ENCODE measurements at places on chromosomes 13 and 19.

GRCh38 chr13:80276371-80277289 lies 64.3 kb downstream of the SPRY2 start:
- no peak for DNase-seq

DNA sequence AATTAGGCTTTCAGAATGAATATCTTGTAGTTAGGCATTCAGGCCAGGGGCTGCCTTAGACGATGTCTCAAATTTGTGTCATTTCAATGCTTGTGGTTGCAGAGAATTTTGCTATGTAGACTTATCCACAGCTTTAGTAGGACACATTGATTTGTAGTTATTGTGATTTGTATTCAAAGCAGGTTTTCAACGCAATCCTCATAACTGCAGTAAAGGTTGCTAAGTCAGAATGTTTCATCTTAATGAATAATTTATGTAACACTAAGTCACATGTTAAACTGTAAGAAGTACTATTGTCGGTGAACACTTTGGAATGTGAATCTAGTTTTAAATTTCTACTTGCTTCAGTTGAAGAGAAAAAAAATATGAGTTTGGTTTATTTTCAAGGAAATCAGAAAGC lies 1117.2 kb upstream of the SPRY2 start:
- DNase-seq: no peak

DNA sequence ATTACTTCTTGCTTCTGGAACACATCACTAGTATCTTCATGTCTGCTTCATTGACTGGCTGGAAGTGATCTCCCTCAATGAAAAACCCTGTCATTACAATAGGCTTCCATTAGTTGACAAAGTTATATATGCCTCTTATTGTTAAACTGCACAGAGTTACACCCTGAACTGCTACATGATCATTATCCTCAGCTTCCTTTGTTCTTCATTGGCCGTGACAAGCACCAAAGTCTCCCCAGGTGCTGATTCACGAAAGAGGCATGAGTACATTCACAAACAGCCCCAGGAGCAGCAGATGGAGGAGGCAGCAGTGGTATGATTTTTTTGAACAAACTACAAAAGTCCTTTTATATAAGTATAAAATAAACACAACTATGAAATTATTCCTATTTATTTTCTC lies 51.4 kb downstream of the VWA8 start:
- no peak for DNase-seq

- no peak for DNase-seq
These were observed 20.1 kb upstream of the ESD start for GRCh38 chr13:46817095-46817494.

DNA sequence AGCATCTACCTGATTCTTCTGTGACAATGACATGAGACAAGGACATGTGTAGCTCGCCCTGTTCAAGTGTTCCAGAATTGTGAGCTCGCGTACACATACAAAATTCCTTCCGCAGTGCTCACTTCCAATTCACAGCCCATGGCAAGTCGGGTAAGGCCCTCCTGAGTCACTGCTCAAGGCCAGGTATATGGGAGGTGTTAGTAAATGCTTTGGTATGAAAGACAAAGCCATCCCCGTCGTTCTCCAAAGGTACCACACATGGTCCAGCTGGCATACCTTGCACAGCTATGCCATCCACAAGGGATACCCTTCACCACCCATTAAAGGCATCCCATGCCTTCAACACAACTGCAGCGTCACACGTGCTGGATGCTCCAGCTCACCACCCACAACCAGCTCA lies 4.4 kb upstream of the ELL start:
- DNase-seq: no peak

DNA sequence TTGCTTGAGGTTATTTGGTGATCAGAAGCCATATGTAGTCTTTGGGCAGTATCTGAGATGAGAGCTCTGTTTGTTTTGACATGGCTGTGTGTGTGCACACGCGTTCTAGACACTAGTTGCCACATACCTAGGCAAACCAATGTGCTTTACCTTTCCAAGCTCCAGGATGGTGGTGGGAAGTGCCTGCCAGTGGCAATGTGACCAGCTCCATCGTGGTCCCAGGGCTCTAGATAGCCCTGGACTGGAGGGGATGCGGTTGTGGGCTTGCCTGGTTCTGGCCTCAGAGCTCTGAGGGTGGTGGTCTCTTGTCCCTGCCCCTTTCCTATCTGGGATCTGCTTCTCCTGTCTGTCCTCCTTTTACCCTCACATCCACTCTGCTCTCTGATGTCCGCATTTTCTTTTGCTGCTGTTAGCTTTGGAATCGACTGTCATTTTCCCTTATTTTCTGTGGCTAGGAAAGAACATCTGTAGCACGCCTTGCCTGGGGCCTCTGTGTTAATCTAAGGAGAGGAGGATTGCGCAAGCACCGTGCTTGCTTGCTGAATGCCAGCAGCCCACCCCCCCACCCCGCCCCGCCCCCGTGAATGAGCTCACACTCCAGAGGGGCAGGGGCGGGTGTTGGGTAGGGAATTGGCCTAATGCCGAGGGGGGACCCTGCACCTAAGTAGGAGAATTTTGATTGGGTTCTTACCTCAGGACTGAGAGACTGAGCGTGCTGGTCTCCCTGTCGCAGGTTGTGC lies 89.5 kb downstream of the ARHGEF7 start:
- DNase-seq: no peak

DNA sequence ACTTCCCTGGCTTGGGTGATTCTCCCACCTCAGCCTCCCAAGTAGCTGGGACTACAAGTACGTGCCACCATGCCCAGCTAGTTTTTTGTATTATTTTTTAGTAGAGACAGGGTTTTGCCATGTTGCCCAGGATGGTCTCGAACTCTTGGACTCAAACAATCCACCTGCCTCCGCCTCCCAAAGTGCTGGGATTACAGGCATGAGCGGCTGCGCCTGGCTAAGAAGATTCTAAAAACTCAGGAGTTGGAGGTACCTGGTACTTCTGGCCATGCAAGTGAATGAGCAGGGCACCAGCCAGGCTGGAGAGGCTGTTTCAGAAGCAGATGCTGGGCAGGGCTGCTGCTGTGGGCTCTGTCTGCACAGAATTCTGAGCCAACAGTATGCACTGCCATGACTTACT lies 6.1 kb downstream of the MZF1 start:
- no peak for DNase-seq

- no peak for DNase-seq
These were observed 14.7 kb downstream of the B3GLCT start for GRCh38 chr13:31214435-31214834.

DNA sequence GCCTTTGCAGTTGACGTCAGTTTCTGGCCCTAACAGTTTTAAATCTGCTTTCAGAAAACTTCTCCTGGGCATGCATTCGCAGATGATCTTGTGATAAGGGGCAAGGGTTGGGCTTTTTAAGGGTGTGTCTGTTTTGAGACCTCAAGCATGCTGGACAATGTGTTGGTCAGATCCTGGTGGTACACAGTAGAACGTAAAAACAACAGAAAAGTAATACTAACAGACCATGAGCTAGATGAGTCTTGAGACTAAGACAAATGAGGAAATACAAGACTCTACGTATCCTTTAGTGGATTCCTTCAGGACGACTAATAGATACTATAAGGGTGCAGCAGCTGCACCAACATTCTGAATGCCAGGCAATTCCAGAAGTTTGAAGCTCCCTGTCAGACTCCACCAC lies 237.6 kb downstream of the DNAJC15 start:
- DNase-seq: no peak

DNA sequence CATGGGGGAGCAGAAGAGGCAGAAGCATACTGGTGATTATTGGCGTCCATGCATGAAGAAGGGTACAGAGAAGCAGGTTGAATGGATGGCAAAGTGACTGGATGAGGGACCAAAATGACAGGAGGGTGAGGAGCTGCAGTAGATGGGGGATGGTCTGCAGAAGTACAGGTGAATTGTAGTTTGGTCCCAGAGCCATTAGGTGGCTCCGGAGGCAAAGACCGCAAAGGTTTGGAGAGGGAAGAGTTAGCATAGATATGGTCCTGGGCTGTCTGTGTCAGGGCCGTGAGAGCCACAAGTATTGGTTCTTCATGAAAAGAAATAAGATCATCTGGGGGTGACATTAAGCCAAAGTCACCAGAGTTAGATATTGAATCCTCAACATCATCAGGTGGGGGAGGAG lies 59.0 kb upstream of the ZNF726 start:
- DNase-seq: no peak

DNA sequence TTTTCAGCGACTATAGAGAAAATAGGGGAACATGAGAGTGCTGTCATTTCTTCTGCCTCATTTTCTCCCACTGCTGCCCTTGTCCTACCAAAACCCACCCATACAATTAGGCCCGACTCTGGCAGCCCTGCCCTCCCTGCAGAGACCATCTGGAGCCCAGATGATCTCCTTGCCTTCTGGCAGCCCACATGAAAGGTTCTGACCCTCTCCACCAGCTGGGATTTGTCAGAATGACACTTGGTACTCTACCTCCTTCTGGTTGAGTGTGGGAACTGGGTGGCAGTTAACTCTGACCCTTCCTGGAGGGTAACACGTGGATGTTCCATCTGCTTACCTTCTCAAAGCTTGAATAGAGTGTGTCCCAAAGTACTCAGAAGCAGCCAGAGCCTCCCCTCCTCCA lies 21.0 kb upstream of the SIAH3 start:
- no peak for DNase-seq

GRCh38 chr19:13935765-13936510 lies 2.3 kb downstream of the PODNL1 start:
- DNase-seq: no peak

GRCh38 chr13:99296398-99296797 lies 10.8 kb downstream of the GPR183 start:
- no peak for DNase-seq

DNA sequence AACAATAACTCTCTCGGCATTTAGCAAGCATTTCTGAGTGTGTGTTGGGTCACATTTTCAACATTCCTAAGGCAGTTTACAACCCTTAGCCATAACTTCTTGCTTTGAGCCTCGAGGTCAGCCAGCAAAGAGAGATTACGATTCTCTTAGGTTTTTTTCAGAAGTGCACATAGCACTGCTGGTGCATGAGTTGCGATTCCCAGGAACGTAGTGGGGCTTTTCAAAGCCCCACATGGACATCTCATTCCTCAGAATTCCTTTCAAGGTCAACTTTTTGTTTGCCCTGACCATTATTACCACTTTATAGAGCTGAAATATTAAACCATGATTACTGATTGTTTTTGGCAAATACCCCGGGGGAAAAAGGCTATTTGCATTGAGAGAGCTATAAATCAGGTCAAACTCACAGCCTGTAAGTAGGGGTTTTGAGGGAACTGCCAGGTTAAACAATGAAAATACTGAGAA lies 705.3 kb downstream of the GPC5 start:
- no peak for DNase-seq

GRCh38 chr19:2987797-2988196 lies 10.4 kb downstream of the TLE6 start:
- DNase-seq: no peak

- DNase-seq: peak; percentile 69
These were observed 4.2 kb upstream of the DAND5 start for GRCh38 chr19:12965017-12965811.

- no peak for DNase-seq
These were observed 406.5 kb downstream of the FOXO1 start for GRCh38 chr13:40259899-40260298.

DNA sequence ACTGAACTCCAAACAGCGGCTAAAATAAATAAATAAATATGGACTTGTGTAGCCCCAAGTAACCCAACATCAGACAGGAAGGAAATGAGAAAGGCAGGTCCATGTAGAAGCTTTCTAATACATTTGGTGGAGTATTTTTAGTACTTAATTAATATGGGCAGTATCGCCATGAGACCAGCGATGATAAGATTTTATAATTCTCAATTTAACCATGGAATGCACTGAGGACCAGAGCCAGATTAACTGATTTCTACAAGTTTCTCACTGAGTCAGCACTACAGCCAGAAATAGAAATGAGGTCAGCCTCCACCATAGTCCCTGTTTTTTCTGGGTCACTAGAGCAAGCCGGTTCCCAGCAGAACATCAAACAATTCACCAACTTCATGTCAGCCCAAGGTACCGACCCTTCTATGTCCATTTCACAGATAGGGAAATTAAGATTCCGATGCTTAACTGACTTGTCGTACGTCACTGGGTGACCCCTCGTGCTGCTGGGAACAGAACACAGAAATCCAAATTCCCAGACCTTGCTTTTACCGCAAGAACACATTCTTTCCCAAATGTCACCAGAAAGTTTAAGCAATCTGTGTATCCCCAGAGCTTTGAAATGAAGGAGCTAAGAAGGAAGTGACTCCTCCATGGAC lies 90.4 kb downstream of the COL4A1 start:
- no peak for DNase-seq

DNA sequence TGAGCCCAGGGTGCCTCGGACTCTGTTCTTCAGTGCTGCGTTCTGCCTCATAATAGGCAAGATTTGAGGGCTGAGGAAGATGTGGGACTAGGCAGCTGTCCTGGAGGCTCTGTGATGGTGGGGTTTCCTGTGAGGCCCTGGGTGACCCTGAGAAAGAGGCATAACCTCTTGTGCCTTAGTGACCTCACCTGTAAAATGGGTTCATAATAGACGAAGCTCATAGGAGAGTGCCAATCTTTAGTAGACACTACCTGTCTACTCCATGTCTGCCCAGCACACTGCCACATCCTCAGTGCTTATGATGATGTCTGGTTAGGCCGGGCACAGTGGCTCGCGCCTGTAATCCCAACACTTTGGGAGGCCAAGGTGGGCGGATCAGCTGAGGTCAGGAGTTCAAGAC lies 23.4 kb downstream of the RRAS start:
- no peak for DNase-seq

GRCh38 chr19:10518444-10519361 lies 1.5 kb upstream of the S1PR5 start:
- no peak for DNase-seq

DNA sequence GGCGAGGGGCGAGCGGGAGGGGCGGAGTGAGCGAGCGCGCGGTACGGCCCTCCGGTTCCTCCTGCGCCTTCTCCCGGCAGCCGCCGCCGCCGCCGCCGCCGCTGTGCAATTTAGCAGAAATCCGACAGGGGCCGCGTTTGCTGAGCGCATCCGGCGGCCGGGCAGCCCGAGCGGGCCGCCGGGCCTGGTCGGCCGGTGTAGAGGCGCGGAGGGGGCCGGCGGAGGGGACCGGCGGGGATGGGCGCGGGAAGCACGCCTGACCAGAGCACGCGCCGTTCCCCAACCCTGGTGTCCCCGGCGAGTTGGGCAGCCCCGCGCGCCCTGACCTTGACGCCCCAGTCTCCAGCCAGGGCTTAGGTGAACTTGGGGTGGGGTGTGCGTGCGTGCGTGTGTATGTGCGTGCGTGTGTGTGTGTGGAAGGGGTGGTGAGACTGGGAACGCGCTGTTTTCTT lies 144.5 kb upstream of the ZNF536 start:
- DNase-seq: peak; percentile 9

DNA sequence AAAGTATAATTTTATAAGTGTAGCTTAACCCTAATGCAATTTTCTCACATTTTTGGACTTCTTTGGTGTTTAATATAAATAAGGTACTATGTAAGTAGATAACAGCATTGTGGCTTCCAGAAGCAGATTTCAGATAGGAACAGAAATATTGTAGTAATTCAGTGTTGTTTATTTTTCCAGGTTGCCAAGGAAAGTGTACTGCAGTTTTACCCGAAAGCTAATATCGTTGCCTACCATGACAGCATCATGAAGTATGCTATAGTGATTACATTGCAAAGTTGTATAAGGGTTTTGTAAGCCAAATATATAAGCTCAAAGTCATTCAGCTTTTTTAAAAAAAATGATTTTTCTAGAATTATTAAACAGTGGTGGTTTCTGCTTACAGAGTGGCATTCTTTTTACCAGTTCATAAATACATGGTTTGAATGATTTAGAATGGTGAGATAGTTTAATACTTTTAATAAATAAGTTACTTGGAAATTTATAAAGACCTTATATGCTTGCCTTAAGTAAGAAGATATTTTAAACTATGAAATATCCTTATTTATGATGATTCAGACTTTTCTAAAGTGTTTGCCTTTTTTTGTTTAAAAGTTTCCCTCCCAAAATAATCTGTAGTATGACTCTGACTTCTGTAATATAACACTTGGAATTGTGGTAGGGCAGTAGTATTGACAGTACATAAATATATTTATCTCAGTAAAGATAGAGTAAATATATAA lies 3.7 kb downstream of the UBA2 start:
- no peak for DNase-seq

Measured in T-helper 1 cell (primary cell).